Effector memory CD8-positive, alpha-beta T cell (primary cell): ENCODE measurements at places on chromosomes 2 and 18.
A peak's percentile ranks its signal among the peaks of the same experiment; 100 is the strongest.

DNA sequence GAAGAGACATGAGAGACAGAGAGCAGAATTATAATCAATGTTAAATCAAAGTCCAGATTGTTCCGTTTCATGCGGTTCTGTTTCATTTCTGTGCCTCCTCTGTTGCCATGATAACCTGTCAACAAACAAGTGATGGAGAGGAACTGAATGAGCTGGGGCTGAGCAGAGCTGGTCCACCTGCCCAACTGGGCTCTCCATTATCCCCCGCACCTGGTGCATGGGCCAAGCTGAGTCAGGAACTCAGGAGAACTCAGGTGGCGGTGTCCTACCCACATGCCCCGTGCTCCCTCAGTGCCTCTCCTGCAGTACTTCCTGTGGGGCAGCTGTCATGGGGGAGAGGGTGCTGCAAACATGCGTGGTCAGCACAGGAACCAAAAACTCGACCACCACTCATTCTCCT is 178.8 kb downstream of the TTC32 start:
- DNase-seq: no peak

DNA sequence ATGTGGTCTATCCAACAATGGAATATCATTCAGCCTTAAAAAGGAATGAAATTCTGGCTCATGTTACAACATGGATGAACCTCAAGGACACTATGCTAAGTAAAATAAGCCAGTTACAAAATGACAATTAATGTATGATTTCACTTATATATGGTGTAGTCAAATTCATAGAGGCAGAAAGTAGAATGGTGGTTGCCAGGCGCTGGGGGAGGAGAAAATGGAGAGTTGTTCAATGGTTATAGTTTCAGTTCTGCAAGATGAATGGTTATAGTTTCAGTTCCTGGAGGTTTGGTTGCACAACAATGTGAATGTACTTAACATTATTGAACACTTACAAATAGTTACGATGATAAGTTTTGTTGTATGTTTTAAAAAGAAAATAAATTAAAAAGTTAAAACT is 79.2 kb upstream of the IL1R2 start:
- no peak for DNase-seq

DNA sequence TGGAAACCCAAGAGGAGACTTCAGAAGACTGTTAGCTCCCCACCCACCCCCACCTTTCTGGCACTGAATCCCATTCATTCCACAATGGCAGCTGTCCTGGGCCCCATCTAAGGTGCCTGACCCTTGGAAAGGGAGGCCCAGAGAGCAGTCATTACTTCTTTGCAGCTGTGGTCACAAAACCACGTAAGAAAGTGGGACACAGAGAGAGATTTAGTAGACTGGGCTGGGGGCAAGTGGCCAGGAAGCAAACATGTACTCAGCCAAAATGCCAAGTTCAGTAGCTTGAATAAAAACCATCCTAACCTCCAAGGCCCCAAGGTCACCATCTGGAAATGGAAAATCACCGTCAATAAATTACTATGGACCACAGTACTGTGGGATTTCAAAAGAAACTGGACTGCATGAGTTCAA is 381.4 kb downstream of the TNS1 start:
- DNase-seq: no peak

DNA sequence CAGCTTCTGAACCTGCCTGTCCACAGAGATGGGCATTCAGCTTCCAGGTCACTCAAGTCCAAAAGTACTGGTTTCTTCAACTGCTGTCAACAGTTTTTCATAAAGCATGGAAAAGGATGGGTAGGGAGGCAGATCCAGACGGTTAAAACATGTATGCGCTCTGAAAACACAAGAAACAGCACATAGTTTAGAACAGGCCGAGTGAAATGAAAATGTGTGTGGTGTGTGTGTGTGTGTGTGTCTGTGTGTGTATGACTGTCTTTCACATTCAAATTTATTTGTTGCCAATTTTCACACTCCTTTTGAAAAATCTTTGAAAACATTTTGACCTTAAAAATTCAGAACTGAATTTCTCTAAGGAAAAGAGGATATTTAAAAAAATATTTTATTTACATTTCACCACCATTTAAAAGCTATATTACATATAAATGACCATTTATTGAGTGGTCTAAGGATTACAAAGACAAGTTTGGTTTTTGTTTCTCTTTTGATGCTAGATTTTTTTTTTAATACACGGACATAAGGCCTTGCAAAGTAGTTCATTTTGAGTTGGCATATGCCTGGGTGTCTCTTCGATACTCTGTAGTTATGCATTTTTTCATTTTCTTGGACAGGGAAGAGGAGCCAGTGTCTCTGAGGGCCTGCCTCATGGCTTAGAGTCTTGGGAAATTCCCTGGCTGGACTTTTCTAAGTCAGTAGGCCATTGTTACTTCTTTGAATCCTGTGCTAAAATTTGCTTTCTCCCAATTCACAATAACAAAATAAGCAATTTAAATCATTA is 30.0 kb upstream of the STK17B start:
- no peak for DNase-seq

DNA sequence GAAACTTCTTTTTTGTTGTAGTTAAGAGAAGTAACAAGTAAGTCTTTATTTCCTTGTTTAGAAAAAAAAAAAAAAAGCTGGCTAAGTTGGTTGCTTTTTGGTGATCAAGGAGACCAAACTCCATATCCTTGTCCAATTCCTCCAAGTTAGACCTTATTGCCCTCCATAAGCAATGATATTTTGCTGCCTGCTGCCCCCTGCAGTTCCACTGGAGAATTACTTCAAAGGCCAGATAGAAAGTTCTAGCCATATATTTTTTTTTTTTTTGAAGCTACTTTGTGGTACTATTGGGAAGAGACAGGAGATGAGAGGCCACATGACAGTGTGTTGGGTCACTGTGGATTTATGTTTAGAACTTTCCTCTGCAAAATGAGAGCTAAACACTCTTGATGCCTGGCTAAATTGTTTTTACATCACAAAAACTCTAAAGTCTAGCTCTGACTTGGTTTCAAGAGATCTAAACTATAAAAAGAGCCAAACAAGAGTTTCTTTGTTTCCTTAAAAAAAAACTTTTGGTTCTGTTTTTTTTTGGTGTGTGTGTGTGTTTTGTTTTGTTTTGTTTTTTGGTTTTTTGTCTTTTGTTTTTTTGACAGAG is 80.7 kb upstream of the RASGRP3 start:
- DNase-seq: peak; percentile 36

DNA sequence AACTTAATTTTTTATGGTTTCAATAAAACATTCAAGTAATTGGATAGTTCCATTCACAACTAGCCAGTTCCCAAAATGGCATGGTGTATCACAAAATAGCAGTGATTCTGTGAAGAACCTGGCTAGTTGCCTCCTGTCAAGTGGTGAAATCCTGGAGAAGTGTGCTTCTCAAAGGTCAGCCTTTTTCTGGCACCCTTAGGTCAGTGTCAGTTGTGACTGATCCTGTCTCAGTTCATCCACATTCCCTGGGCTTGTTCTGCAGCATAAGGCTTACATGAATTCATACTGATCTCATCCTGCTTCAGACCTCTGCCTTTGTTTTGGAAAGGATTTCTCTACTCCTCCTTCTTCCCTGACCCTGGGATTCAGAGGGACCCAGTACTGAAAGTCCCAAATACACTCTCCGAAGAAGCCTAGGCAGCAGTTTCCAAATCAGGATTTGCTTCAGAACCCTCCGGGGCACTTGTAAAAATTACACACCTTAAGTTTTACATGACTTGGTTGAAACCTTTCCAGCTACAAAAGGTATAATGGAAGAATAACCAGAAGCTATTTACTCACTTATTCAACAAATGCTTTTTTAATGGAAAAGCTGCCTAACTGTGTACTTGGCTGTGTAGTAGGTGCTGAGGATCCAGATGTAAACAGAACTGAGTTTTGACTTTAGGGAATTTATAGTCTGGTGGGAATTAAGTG is 11.0 kb downstream of the MAP3K20 start:
- DNase-seq: no peak

DNA sequence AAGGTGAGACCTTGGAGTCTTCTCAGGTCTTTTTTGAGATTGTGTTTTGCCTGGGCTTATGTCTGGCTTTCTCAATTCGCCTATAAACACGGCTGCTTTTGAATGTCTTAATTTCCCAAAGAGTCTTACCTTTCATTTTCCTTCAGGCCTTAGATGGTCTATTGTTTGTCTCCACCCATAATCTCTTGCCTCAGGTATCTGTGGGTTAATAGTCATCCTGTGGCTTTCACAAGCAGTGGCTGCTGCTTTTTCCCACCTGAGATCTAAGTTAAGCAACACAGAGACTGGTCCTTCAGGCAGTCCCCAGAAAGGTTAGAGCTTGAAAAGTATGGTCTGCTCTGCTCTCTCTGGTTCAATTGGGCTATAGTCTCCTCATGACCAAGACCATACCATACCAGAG is 275.3 kb downstream of the INSIG2 start:
- DNase-seq: no peak

GRCh38 chr2:169980001-169980400 is 152.7 kb downstream of the UBR3 start:
- no peak for DNase-seq

DNA sequence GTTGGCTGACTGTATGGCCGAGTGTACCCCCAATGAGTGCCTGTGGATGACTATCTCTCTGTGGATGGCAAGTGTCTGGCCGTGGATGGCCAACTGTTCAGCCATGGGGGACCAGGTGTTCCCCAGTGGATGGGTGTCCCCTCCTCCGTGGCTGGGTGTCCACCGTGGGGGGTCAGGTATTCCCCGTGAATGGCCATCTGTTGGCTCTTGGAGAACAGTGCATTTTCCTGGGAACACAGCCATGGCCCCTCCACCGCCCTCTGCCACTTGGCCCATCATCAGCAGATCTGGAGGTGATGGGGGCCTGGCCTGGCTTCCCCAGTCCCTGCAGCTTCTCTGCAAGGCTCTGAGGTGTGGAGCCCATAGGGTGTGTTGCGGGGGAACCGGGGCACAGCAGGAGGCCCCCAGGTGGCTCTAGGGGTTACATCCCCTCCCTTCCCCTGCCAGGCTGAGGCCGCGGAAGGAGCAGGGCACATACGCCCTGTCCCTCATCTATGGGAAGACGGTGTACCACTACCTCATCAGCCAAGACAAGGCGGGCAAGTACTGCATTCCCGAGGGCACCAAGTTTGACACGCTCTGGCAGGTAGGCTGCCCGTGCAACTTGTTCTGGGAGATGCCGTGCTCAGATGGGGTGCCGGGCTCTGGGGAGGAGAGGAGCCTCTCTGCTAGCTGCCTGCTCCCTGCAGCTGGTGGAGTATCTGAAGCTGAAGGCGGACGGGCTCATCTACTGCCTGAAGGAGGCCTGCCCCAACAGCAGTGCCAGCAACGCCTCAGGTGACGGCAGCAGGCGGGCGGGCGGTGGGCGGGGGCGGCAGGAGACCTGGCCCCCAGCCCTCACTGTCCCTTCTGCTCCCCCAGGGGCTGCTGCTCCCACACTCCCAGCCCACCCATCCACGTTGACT is 19.3 kb downstream of the ZAP70 start:
- DNase-seq: no peak

DNA sequence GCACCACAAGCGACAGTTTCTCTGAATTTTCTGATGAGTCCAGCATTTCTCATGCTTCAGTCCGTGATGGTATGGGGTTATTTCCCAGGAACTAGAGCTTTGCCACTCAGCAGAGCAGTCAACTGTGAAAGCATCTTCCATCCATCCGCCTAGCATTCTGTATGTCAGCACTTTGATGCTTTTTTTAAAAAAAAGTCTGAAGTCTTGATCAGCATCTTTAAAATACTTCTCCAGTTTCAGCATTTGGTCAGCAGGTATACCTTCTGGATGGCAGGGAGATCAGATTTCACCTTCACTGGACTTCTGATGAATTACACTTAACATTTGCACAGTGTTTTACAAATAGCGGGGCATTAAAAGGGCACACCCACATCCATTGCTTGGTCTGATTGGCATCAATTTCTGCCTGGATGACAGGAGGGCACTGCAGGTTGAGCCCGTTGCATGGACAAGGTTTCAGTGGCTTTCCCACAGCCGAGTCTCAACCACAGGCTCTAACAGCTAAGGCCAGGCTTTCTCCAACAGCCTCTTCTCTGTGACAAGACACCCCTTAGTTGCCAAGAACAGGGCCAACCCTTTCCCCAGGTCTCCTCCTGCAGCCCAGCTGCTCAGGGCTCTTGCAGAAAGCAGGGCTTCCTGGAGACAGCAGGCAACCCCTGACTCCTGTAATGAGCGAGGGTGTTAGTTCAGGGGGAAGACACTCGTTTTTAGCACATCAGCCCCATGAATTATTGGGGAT is 54.0 kb downstream of the EMILIN2 start:
- DNase-seq: no peak

DNA sequence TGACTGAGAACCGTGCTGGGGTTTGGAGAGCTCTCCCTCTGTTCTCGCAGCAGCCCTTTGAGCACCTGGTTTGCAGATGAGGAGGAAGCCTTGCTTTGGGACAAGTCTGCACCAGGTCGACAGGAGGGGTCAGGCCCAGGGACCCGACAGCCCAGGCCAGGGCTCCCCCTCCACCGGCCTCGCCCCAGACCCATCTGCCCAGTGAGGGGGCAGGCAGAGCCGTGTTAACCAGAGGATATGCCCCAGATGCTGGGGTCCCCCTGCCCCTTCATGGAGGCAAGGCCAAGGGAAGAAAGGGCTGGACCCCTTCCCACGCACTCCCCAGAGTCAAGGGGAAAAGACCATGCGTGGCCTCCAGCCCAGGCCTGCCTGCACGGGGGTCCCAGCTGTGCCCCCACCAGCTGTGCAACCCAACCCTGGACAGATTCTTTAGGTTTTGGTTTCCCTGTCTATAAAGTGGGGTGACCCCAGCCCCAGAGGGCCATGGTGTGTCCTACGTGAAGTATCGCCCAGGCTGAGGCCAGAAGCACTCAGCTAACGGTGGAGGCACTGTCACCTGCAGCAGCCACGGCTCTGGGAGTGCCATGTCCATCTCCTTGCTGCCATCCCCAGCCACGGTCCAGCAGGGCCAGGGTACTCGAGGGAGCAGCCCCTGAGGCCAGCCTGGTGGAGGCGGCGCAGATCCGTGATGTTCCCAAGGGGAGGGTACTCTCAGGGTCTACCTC is 4.8 kb upstream of the SNED1 start:
- DNase-seq: no peak

DNA sequence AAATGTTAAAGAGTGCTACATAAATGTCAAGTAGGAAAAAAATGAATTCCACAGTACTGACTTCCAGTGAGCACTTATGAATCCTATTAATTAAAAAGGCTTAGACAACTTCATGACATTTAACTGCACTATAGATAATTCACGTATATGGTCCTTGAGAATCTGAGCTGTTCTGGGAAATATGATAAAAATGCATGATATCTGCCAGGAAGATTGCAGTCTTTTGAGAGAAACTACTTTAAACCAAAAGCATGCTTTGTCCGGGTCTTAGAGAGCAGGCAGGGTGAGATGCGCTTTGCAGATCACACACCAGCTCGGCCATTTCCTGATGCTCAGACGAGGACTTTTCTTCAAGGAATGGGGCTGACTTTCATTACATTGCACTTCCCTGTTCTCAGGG is 42.6 kb downstream of the CMPK2 start:
- no peak for DNase-seq

- DNase-seq: no peak
Measured at GRCh38 chr2:8857709-8858108, 20.3 kb upstream of the KIDINS220 start.

DNA sequence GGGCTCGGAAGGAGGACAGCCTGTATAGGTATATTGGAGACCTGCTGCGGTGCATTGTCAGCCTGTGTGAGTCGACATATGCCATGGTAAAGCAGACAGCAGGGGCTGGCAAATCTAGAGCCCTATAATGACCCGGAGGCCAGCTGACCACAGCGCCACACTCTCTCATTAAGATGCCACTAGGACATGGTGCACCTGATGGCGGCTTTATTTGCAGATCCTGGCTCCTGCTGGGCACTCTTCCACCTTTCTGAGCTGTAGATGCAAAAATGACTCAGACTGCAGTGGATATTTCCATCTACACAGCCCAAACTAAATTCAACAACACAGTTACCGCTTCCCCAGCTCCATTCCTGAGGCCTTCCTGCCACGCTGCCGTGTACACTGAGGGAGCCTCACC is 389.9 kb downstream of the TNS1 start:
- no peak for DNase-seq
